NCI-H1105 (cell line): ENCODE measurements at places on chromosomes 6 and 20.

DNA sequence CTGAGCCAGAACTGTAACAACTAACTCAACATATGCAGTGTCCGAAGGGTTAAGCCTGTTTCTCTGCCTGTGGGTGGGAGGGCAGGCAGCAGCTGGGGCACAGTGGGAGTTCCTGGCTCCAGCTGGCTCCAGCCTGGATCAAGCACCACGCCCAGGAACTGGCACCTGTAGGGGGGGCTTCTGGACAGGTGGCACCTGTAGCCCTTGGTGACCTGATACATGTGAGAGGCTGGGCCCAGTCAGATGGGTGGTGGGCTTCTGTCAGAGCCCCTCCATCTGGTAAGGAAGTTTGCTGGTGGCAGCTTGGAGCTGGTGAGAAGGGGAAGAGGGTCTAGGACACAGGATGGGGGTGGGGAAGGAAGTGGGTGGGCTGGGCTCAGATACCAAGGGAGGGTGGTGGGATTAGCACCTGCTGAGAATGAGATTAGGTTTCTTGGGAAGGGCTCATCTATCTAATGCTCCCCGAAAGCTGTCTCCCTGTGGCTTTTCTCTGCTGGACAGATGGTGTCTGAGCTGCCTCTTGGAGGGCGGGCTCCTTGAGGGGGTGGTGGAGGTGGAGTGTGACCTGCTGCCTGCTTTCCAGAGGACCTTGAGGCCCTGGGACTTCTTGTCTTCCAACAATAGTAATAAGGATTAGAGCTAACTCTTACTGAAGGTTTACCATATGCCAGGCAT lies 28.5 kb downstream of the BCL2L1 start:
- peak; percentile 16 for DNase-seq

DNA sequence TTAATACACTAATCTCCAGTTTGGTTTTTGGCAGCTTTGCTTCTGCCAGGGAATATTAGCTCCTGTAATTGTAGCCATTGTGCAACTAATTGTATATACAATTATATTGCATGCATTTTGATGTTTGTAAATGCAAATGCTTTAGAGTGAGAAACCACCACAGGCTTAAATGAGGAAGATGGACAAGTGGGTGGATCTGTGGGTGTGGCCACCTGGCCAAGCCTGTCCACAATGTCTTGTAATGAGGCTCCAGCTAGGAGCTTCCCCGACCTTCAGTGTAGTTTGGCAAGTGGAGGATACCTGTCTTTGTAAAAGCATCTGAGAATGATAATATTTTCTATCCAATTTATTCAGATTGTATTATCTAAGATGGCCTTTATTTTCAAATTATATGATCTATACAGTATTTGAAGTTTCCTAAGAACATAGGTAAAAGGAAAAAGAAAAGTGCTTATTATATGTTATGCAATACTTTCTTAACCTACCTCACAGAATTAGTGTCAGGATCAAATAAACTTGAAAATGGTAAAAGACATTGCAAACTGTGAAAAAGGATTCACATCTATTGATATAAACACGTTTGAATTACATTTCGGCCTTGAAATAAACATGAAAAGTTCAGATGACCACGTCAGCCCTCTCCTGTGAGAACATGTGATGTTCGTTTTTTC lies 49.3 kb upstream of the ARID1B start:
- peak; percentile 26 for DNase-seq

DNA sequence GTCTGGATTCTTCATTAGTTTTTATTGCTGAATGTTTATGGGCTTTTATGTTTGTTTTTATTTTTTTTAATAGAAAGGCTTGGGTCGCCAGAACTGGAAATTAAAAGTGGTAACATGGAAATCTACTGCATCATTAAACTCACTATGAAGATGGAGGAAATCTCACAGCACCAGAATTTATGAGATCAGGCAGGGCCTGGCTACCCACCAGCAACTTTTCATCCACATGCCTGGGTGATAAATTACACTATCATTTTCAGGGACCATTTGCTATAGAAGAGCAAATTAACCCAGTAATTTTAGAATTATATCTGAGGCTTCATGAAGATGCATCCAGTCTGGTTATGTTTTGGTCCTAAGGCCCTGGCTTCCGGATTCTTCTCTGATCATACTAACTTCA lies 57.8 kb upstream of the PLCB4 start:
- no peak for DNase-seq

- no peak for DNase-seq
Measured at GRCh38 chr20:63178446-63178820, 37.5 kb downstream of the YTHDF1 start.

DNA sequence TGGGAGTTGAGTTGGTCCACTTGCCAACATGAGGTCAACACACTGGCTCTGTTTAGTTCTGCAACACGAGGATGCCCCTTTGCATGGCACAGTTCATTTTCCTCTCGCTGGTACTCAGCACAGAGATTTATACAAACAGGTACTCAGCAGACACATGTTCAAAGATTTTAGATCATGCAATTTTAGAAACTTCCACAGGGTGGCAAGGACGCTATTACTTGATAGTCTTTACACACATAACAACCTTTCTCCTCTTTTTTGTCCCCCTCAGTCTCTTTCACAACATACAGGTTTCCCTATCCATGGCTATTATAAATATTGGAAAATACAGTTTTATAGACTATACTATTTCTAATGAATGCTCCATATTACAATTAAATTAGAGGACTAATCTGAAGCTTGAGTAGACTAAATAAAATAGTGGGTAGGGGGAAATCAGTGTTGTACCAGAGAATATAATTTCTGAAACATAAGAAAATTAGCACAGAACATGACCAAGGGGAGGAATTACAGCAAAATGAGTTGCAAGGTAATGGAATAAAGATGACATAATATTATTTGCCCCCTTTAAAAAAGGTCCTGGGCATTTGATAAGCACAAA lies 331.8 kb upstream of the BTBD3 start:
- DNase-seq, result peak; percentile 22

GRCh38 chr6:27547157-27548075 lies 74.5 kb upstream of the ZNF184 start:
- no peak for DNase-seq
